ENCODE measurements at places on chromosomes 6 and 20.

DNA sequence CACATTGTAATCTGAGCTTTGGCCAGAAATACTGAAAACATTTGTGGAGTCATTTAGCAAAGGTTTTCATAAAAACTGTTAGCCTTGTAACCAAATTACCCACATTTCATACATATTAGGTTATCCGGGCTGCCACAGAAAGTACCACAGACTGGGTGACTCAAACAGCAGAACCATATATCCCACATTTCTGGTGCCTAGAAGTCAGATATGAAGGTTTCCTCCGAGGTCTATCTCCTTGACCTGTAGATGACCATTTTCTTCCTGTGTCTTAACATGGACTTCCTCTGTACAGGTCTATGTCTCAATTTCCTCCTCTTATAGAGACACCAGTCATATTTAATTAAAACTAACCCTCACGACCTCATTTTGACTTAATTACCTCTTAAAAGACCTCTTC lies 49.5 kb upstream of the SMIM28 start:
- no peak for DNase-seq

GRCh38 chr20:63315731-63316491 lies 22.9 kb downstream of the COL20A1 start:
- no peak for DNase-seq

GRCh38 chr6:161117308-161117707 lies 125.7 kb downstream of the MAP3K4 start:
- no peak for DNase-seq

DNA sequence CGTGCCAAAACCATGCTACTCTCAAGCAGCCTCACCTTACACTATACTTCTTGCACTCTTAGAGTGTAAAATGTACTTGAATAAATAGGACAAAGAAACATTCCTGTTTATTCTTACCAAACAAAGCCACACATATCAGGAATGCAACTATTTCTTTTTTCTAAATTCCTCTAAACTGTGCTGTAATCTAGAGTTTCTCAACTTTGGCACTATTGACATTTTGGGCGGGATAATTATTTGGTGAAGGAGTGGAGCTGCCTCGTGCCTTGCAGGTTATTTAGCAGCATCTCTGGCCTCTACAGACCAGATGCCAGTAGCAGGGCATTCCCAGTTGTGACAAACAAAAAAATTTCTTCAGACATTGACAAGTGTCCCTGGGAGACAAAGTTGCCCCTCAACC lies 86.9 kb downstream of the PHACTR1 start:
- no peak for DNase-seq

DNA sequence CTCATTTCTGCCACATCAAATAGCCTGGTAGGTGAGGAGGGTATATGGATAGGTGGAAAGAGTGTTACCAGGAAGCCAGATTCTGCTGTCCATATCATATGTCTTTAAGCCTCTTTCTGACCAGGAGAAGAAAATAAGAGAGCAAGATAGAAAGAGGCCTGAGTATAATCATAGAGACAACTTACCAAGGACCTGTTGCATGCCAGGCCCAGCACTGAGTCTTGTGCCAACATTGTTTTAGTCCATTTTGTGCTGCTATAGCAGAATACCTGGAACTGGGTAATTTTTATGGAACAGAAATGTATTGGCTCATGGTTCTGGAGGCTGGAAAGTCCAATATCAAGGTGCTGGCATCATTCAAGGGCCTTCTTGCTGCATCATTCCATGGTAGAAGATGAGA lies 7.3 kb upstream of the ADA start:
- DNase-seq, result no peak

GRCh38 chr20:48769069-48769983 lies 58.5 kb downstream of the PREX1 start:
- peak; percentile 62 for DNase-seq

DNA sequence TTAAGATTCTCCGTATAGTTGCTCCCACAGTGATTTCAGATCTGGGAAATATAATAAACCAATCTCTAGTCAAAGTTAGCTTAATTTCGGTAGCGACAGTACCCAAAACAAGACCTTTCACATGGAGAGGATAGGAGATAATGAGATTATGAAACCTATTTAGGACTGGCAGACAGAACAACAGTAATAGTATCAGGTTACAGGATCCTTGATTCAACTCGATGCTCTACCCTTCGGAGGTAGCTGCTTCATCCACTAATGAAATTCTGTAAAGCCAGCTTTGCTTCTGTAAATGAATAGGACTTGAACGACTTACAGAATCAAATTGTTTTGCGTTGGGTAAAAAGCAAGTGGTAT lies 534 bp upstream of the AKIRIN2 start:
- DNase-seq, result peak; percentile 49

DNA sequence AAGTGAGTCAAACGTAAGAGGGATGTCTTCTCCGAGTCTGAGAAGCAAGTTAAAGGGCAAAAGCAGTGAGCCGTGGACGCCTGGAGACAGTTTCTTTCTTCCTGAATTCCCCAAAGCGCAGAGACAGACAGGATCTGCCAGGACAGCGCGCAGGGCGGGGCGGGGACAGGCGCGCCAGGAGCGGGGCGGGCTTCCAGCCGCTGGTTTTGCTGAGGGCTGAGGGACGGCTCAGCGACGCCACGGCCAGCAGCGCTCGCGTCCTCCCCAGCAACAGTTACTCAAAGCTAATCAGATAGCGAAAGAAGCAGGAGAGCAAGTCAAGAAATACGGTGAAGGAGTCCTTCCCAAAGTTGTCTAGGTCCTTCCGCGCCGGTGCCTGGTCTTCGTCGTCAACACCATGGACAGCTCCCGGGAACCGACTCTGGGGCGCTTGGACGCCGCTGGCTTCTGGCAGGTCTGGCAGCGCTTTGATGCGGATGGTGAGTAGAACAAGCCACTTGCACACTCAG lies at the start of gene SCGN:
SCGN (plus strand) TSS at position 209 of the 509 bp plus-strand sequence; CDS start at position 398, 189 bp downstream.
- DNase-seq, result peak; percentile 31

- DNase-seq, result no peak
These were observed 75.1 kb downstream of the SNX9 start for GRCh38 chr6:157898169-157898568.

DNA sequence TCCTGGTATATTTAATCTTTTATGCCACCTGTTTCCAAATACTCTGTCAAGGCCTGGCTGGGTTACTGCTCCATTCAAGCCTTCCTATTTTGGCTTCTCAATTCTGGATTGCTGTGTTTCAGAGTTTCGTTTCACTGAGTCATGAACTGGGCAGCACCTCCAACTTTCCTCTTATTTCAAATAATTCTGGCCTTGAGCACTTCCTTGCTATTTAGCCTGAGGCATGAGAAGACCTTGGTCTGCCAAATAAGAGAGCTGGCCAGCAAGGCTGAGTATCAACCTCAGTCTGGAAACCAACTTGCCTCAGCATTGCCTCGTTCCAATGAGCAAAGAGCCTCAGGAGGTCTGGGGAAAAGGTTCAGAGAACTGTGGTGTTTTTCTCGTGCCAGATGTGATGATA lies 66.6 kb downstream of the TNFAIP3 start:
- DNase-seq, result no peak

DNA sequence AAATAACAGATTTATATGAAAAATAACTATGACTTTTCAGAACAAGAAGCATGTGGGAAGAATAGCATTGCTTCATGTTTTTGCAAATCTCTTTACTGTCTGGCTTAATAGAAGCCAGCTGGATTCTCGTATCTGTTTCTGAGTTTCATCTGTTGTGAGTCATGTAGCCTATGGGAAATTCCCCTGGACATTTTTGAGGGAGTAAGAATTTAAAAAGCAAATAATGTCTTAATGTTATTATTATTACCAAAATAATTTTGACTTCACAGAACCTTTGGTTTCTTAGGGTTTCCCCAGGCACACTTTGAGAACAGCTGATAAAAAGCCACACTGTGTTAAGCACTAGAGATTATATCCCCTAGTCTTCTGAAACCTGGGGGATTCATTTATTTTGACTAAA lies 75.8 kb downstream of the SYCP2L start:
- peak; percentile 19 for DNase-seq
